ENCODE measurements at places on chromosomes 2 and 18. TPM values are rescaled to one million over a fixed set of nuclear protein-coding genes. Genes with fewer than 3 reads are reported as not detected.

Gene DPP10
- total RNA-seq, result not detected

Gene BMPR2
- 3.7 TPM for total RNA-seq

Gene UBE2E3
- 57.1 TPM for total RNA-seq

Gene FBXO11
- total RNA-seq, result 36.2 TPM

Gene NTSR2
- total RNA-seq, result not detected

Gene IL37
- total RNA-seq, result 1.0 TPM

Gene NAT8
- not detected for total RNA-seq

Gene CIB4
- not detected for total RNA-seq

Gene NETO1
- 2.1 TPM for total RNA-seq

Gene CYP1B1
- total RNA-seq, result 0.50 TPM

Gene CFC1
- not detected for total RNA-seq

Gene SCN1A
- not detected for total RNA-seq

Gene TCF7L1
- not detected for total RNA-seq
